ENCODE measurements at places on chromosomes 13 and 19.

GRCh38 chr13:48201044-48201443 is 32.0 kb upstream of the ITM2B start:
- DNase-seq, result no peak

DNA sequence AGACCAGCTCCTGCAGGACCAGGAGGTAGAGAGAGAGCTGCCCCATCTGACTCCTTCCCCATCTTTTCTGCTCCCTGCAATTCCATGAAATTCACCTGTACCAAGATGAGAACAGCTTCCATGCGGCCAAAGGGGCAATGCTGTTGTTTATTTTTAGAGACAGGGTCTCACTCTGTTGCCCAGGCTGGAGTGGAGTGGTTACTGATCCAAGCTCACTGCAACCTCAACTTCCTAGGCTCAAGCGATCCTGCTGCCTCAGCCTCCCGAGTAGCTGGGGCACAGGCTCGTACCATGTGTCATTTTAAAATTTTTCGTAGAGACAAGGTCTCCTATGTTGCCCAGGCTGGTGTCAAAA is 3.6 kb upstream of the PLIN4 start:
- DNase-seq, result no peak

GRCh38 chr13:111251646-111252445 is 68.6 kb upstream of the TEX29 start:
- no peak for DNase-seq

GRCh38 chr19:52962394-52963246 is at the start of gene ZNF816:
TSS of gene ZNF816 (minus strand) at chr19:52962881. CDS start at chr19:52956089, 6,792 bp downstream.
- DNase-seq, result peak; percentile 97

GRCh38 chr13:93108111-93108601 is 118.5 kb upstream of the GPC6 start:
- DNase-seq, result no peak

GRCh38 chr13:30985637-30986205 is 53.3 kb downstream of the TEX26 start:
- no peak for DNase-seq

GRCh38 chr13:66748712-66749111 is 481.4 kb downstream of the PCDH9 start:
- DNase-seq, result no peak

- DNase-seq, result no peak
These were observed 378.0 kb downstream of the DNAJC15 start for GRCh38 chr13:43401361-43401760.

GRCh38 chr13:75072891-75073290 is 409.1 kb downstream of the TBC1D4 start:
- DNase-seq, result no peak

- DNase-seq, result no peak
These were observed 214.2 kb downstream of the OXGR1 start for GRCh38 chr13:96780105-96780504.

DNA sequence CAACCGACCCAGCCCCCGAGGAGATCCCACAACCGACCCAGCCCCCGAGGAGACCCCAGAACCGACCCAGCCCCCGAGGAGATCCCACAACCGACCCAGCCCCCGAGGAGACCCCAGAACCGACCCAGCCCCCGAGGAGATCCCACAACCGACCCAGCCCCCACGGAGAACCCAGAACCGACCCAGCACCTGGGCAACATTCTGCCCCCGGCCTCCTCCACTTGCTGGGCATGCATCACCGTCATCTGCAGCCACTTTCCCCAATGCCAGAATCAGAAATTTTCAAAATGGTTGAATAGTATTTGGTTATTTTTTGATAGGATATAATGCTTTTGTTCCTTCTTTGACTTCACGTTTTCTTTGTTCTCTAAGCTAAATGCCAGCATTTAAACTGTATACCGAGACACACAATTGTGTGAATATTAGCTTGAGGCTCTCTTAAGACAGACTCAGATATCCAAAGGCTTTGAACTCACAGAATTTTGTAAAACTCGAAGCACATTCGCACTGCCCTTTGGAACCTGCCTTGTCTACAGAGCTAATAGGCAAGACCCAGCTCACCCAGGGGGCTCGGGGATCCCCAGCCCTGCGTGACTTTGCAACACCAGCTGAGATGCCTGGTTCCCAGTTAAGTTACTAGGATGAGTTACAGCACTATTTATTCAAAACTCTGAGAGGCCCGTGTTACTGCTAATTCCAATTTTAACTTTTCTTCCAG is 15.5 kb upstream of the RASA3 start:
- no peak for DNase-seq

GRCh38 chr19:7480970-7481255 is 7.9 kb downstream of the PEX11G start:
- DNase-seq, result no peak

- no peak for DNase-seq
These were observed 9.7 kb upstream of the PTBP1 start for GRCh38 chr19:787536-787935.

- peak; percentile 54 for DNase-seq
These were observed 5.8 kb upstream of the TLE2 start for GRCh38 chr19:3034656-3035541.

GRCh38 chr19:39193803-39194202 is 3.0 kb upstream of the NCCRP1 start:
- no peak for DNase-seq

- DNase-seq, result no peak
These were observed 44.3 kb downstream of the SPRY2 start for GRCh38 chr13:80296638-80297037.

All from stimulated activated CD4-positive, alpha-beta T cell treated with anti-CD3 and anti-CD28 coated beads, Interleukin-2, amount 100 ng/mL, for 48 hours (primary cell).